ENCODE measurements at places on chromosomes 3 and 15.

- DNase-seq, result no peak
Measured at GRCh38 chr3:185878920-185879319, 54.1 kb upstream of the IGF2BP2 start.

- DNase-seq, result no peak
Measured at GRCh38 chr3:55686426-55687254, 199.5 kb upstream of the WNT5A start.

GRCh38 chr15:72503147-72503546 is 29.0 kb downstream of the ARIH1 start:
- no peak for DNase-seq

DNA sequence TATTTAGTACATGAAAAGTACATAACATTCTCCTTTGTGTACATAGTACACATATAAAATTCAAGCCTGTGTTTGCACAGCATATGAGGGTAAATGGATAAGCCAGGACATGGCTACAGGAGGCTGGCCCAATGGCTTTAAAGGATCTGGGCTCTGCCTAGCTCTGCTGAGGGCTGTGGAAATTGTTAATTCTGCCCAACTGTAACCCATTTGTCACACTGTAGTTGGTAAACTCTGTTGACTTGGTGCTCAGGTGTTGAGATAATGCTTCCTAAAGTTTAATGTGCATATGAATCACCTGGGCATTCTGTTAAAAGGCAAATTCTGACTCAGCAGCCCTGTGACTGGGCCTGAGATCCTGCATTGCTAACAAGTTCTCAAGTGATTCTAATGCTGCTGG is 196.5 kb upstream of the ZPLD1 start:
- peak; percentile 37 for DNase-seq

- no peak for DNase-seq
Measured at GRCh38 chr3:181613813-181614212, 97.9 kb upstream of the SOX2 start.

DNA sequence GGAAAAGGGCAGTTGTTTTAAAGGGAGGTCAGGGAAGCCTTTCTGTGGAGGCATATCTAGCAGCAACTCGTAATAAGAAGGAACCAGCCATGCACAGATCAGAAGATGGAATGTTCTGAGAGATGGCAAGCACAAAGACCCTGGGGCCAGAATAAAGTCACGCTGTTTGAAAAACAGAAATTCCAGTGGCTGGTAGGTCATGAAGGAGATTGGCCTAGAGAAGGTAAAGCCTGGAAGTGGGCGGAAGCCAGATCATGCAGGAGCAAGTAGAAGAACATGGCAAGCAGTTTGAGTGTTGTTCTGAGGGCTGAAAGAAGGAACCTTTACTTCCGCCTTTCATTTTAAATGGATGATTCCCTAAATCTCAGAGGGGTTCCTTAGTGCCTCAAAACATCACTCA is 208.1 kb upstream of the PPP2R3A start:
- DNase-seq, result no peak

- no peak for DNase-seq
Measured at GRCh38 chr3:74282202-74282601, 332.3 kb downstream of the CNTN3 start.

GRCh38 chr3:197014942-197015575 is 14.6 kb downstream of the MELTF start:
- DNase-seq, result no peak

DNA sequence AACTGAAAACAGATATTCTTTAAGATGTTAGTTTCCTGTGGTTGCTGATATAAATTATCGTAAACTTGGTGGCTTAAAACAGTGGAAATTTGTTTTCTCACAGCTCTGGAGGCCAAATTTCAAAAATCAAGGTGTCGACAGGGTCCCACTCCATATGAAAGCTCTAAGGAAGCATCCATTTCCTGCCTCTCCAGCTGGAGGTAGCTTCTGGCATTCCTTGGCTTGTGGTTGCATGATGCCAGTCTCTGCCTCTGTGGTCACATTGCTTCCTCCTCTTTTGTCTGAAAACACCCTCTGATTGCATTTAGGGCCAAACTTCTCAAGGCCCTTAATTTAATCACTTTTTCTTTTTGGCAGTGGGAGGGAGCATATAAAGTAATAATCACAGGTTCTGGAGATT is 96.8 kb downstream of the PPM1L start:
- DNase-seq, result no peak

- no peak for DNase-seq
Measured at GRCh38 chr3:64939309-64939708, 251.5 kb upstream of the ADAMTS9 start.

DNA sequence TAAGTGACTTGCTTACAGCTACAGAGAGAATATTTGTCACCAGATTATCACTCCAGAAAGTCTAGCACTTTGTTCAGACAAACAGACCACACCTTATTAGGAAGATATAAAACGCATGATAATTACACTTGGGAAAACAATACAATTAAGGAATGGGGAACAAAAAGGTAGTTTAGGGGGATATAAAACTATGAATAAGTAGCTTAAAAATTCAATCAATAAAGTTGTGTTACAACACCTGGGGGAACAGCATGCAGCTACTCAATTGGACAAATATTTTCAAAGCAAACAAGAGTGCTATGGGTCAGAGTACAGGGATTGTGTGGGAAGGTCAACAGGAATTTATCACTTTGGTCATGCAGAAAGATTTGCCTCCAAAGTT is 15.1 kb downstream of the CLDN1 start:
- DNase-seq, result no peak

DNA sequence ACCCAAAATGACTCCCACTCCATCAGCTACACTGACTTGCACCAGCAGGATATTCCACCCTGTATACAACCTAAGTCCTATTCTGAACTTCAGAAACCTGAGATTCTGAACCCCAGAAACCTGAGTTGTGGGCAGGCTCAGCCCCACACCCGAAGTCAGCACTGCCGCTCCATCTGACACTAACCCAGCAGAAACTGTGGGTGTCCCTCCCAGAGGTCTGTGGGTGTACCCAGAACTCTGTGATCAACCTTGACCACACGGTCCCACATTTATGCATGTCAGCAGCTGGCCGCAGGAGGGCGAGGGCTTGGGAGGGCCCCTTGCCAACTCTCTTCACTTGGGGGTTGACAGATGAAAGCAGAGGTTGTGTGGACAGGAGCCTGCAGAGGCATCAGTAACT is 9.3 kb downstream of the OXTR start:
- DNase-seq, result no peak

DNA sequence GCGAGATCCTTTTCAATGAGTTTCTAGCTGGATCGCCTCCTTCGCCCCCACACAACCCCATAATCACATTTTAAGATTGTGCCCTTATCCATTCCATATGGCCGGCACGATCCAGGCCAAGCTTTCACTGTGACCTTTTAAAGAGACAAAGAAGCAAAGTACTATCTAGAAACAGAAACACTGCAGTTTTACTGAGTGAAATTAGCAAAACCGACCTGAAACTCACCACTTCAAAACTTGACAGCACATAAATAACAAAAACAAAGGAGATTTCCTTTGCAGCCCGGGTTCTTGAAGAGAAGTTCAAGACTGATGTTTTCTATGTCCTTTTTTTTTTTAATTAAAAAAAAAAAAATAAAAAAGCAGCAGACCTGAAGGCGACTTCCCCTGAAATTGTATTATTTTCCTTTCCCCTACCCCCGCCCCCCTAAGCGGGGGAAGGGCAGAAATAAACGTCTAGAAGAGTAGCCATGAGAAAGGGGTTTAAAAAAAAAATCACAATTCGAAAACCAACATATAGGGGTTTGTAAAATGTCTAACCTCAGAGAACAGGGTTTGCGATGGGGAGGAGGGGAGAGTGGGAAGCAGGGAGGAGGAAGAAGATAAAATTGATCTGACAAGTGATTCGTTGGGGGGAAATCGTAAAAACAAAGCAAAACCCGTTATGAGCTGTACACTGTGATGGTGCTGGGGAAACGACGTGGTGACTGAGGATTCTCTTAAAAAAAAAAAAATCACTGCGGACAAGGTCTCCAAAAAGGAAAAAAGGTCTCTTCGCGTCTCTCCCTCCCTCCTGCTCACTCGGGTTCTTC is 1.5 kb downstream of the SATB1 start:
- DNase-seq, result no peak

Data from epithelial cell of proximal tubule (primary cell).